Right ventricle myocardium inferior (tissue), 1 donor: ENCODE measurements at places on chromosomes 1 and 21.

DNA sequence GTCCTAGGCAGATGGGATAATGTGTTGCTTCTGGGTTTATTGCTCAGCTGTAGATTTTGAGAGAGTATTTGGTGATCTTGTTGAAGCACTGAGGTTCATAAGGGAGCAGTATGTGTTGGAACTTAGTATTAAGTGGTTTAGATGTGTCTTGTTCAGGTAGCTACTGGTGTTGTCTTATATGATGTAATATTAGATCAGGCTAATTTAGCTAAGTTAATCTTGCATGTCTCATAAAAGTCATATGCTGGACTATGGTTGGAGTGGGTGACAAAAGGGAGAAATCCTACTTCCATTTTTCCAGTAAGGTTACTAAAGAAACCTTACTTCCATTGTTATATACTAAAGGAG, 196.4 kb downstream of the CLEC20A start:
- DNase-seq, result no peak

- DNase-seq, result no peak
These were observed 26.0 kb downstream of the SDE2 start for GRCh38 chr1:225973158-225973557.

GRCh38 chr21:34199121-34199910, 125.9 kb downstream of the MRPS6 start:
- DNase-seq, result no peak

GRCh38 chr1:218412171-218412570, 67.0 kb downstream of the TGFB2 start:
- no peak for DNase-seq

GRCh38 chr21:16004086-16004485, 274.3 kb downstream of the USP25 start:
- no peak for DNase-seq

DNA sequence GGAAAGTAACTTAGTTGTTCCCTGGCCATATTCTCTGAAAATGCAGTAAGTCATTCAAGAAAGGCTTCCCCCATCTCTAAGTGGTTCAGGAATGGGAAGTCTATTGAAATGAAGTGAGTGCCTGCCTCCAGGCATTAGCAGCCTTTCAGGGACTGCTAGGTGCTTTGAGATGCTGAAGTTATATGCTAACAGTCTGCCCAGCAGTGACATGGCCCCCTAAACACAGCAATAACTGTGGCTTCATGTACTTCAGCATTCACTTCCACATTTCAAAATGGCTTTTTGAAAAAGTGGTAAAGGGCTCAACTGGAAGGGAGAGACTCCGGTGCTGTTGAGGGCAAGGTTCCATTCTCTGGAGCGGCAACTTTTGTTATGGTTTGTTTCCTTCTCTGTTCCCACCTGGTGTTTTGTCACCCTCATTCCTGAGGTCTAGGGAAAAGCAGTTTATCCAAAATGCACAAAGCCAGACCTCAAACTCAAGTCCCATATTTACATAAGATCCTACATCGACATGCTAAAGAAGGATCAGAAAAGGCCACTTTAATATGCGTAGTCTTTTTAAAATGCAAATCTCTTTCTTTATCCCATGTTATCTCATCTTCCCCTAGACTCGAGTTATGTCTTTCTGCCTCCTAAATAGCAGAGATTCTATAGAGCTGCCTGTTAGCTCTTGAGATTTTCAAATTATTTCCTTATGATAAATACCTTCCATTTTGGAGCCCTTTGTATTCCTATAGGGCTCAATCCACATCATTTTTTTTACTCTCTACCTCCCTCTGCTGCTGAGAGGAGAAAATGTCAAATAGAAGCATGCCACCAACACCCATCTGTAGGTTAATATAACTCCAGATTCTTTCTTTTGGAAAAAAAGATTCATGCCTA, 34.2 kb upstream of the LRRC8C start:
- no peak for DNase-seq

DNA sequence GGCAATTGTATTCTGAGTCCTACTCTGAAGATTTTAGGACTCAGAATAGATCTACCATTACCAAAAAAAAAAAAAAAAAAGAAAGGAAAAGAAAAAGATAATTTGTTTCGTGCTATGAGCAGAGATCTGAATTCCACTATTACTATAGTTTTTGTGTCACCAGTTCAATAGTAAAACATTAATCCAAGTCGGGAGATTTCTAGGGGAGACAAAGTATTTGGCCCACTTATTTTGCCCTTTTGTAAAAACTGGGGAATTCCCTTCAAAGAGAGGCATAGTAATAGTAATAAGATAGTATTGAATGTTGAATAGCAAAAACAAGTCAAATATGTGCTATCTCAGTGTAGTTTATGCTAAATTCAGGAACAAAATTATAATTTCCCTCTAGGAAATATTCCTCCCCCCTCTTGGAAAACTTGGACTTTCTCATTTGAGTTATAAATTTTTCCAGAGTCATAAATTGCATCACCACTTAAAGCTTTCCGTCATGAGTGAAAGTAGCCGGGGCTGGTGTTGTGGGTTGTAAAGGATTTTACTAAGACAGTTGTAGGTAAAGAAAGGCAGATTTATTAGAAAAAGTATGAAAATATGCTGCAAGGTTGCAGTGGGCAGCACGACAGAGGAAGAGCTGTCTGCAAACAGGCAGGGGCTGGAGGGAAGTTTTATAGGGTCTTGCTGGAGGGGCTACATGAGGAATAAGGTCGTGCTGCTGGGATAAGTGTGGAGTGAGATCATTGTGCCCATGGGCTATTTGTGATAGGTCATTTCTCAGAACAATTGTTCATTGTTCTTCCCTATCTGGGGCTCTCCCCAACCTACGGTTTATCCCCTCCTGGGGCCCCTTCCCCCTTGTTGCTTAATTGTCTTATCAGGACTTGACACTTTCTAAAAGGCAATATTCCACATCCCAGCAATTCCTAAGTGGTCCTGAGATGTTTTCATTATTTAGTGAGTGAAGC, 1009.9 kb downstream of the PLA2G4A start:
- no peak for DNase-seq

DNA sequence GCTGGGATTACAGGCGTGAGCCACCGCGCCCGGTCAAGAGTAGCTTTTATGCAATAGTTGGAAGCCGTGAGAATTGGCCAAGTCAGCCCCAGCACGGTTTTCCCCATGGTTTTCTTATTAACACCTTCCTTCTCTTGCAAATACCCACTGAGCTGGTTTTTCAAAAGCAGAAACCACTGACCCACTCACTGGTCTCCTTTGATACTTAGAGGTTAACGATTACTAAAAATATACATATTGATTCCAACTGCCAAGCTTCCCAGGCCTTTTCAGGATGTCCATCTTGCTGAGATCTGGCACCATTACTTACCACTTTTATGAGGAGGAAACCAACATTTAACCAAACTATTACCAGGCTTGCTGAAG, 25.9 kb upstream of the TARDBP start:
- no peak for DNase-seq
